ENCODE measurements at places on chromosomes 7 and 10.

GRCh38 chr10:106612381-106612780 lies 552.1 kb downstream of the SORCS1 start:
- DNase-seq = no peak

DNA sequence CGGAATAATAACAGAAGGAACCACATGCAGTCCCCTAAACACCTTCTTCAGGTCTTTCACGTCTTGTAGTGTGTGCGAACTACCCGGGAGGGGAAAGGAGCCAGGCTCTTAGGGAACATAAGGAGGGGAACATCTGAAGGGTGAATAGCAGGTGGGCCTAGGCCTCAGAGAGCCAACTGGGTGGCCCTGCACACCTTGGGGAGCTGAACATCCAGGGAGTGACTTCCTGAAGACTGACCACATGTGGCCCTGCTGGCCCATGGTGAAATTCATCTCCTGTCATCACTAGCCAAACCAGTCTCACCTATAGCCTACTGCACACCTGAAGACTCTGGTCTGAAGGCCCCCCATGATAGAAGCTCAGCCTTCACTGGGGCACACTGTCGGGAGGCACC lies 5.6 kb downstream of the CALML3 start:
- no peak for DNase-seq

DNA sequence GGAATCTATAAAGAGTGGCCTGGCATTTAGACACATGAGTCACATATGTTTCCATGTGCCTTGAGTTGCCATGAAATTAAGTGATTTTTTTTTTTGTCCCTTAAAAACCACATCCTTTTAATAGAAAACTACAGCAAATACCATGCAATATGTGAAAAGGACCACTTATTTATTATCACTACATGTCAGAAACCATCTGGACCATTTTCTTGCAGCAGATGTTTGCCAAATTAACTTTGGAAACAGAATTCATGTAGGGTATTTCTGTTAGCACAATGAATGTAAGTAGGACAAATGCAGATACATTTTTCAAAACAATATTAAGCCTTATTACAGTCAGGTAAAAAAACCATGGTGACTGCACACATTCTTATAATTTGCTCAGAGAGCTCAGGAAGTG lies 230.6 kb downstream of the REEP3 start:
- no peak for DNase-seq

DNA sequence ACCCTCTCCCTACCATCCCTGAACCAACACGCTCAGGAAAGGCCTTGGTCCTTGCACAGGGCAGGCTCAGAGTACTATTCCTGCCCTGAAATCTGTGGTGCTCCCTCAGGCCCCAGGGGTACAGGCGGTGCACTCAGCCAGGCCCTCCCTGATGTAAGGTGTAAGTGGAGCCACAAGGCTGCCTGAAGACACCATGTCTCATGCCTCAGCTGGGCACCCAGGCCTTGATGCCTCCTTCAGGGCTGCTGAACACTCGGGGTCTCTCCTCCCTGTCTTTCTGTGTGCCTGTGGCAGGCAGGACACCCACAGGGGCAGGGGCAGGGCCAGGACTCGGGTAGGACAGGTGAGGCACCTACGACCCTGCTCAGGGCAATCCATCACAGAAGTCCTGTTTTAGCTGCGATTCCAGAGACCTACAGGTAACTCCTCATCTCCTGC lies 22.9 kb upstream of the ANTXRL start:
- no peak for DNase-seq

GRCh38 chr7:45575501-45576248 lies 1.5 kb downstream of the ADCY1 start:
- no peak for DNase-seq

- no peak for DNase-seq
These were observed 17.8 kb upstream of the LCOR start for GRCh38 chr10:96814264-96814663.

- no peak for DNase-seq
These were observed 125.6 kb downstream of the COBL start for GRCh38 chr7:51190969-51191368.

DNA sequence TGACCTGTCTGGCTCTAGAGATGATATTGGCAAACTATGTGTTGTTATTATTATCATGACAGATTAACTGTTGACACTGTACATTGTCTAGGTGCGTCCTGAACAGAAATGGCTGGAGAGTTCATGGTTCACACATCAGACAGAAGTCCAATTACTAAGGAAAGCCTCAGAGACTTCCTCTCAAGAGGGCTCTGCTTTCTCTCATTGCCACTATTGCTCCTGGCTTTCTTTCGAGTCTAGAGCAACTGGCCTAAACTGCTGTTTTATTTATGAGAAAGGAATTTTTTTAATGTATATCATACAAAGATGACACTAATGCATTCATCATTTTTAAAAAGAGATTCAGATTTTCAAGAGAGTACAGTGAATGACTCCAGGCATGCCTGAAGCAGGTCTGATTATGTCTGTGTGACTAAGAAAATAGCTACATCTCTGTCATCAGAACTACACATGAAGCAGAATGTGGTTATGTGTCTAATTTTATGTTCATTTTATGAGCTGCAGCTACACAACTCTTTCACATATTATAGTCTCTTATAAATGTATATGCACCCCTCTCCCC lies 30.4 kb downstream of the NRCAM start:
- DNase-seq = no peak

All from WERI-Rb-1 (cell line).